Transverse colon (tissue), 4 donors: ENCODE measurements at places on chromosomes 7 and 10. TPM values are rescaled to one million over a fixed set of nuclear protein-coding genes. Genes with fewer than 3 reads are reported as not detected.

ZC3HAV1L gene
- total RNA-seq: 71.4 TPM

SOSTDC1 gene
- total RNA-seq: 2.4 TPM

POLR2J gene
- 23.3 TPM for total RNA-seq

STEAP1B gene
- 3.7 TPM for total RNA-seq

DNAAF5 gene
- total RNA-seq: 34.8 TPM

SPDYE2 gene
- not detected for total RNA-seq

LBX1 gene
- not detected for total RNA-seq

PAPOLB gene
- total RNA-seq: 0.60 TPM

BAMBI gene
- total RNA-seq: 3.7 TPM

CCDC3 gene
- total RNA-seq: 1.6 TPM

FZD1 gene
- 8.3 TPM for total RNA-seq

NRCAM gene
- total RNA-seq: 1.5 TPM

ZNF775 gene
- 75.2 TPM for total RNA-seq

PTTG1IP2 gene
- total RNA-seq: not detected

EPHB6 gene
- 6.0 TPM for total RNA-seq

CASP7 gene
- 34.0 TPM for total RNA-seq

GSTK1 gene
- 364 TPM for total RNA-seq

SPDYE2B gene
- not detected for total RNA-seq

HBP1 gene
- total RNA-seq: 87.1 TPM

ADARB2 gene
- total RNA-seq: 2.0 TPM

GBX1 gene
- total RNA-seq: not detected

LOXL4 gene
- 2.3 TPM for total RNA-seq

OR2AE1 gene
- not detected for total RNA-seq

VSIR gene
- 54.3 TPM for total RNA-seq

BICC1 gene
- total RNA-seq: 2.5 TPM

SEMA3C gene
- 83.8 TPM for total RNA-seq

CPVL gene
- total RNA-seq: 9.7 TPM

PRXL2A gene
- total RNA-seq: 23.2 TPM

HOXA1 gene
- 3.2 TPM for total RNA-seq

JCAD gene
- 40.8 TPM for total RNA-seq

RARRES2 gene
- 92.6 TPM for total RNA-seq

ELOVL3 gene
- total RNA-seq: not detected

GPR26 gene
- total RNA-seq: not detected

SEC31B gene
- 18.7 TPM for total RNA-seq

TEX36 gene
- not detected for total RNA-seq

NANOS1 gene
- 0.82 TPM for total RNA-seq

SEMA4G gene
- 221 TPM for total RNA-seq

IFIT1B gene
- total RNA-seq: not detected

DNAJB6 gene
- total RNA-seq: 50.9 TPM

SEC61A2 gene
- total RNA-seq: 15.1 TPM

BTBD16 gene
- not detected for total RNA-seq

CCDC146 gene
- total RNA-seq: 37.4 TPM

MARCHF5 gene
- 1.8 TPM for total RNA-seq

FOXI2 gene
- total RNA-seq: not detected

TMEM72 gene
- 16.9 TPM for total RNA-seq

ZC3HAV1 gene
- total RNA-seq: 33.7 TPM

HYAL4 gene
- total RNA-seq: not detected

TBC1D12 gene
- total RNA-seq: 58.0 TPM

DLG5 gene
- 90.1 TPM for total RNA-seq

PRKAR2B gene
- 22.8 TPM for total RNA-seq

TWNK gene
- total RNA-seq: 1.1 TPM

SRGN gene
- 14.3 TPM for total RNA-seq

SCD gene
- 16.1 TPM for total RNA-seq

ETV1 gene
- total RNA-seq: 32.9 TPM

ZNF503 gene
- 3.0 TPM for total RNA-seq

AGMO gene
- total RNA-seq: 1.5 TPM

TFAM gene
- 14.9 TPM for total RNA-seq
